ENCODE measurements at places on chromosomes 3 and 15.

DNA sequence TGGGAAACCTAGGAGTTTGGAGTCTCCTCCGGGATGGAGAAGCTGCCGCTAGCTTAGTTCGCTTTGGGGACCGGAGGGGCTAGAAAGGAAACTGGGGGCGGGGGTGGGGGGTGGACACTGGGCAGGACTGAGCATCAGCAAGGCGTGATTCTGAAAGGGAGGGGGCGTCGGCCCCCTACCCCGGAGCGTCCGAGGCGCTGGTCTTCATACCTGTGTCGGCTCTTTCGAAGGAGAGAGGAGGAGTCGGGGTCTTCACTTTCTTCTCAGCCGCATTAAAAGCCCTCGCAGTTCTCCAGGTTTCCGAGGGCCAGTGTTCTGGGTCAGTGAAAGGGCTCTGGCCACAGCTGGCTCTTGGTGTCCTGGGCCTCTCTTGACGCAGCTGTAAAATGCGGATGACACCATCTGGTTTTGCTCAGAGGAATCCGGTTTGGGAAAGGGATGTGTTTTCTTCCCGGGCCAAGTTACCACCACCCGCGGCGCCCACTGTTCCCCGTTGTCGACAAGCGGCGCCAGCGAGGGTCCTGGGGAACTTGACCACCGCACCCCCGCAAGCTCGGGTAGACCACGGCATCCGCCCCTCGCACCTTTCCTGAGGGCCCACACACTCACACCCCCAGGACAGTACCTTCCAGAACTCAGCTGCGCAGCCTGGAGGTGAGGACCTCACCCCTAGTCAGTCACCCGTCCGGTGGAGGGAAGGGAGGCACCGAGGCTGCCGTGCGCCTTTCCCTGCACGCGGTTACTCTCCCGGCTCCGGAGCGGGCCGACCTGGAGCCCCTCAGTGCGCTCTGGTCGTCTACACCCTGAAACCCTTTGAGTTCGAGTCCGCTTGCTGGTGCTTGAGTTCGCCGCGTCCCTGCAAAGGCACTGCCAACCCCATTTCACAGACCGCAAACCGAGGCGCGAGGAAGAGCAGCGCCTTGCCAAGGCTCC, 660 bp downstream of the CCK start:
- peak; percentile 28 for DNase-seq

DNA sequence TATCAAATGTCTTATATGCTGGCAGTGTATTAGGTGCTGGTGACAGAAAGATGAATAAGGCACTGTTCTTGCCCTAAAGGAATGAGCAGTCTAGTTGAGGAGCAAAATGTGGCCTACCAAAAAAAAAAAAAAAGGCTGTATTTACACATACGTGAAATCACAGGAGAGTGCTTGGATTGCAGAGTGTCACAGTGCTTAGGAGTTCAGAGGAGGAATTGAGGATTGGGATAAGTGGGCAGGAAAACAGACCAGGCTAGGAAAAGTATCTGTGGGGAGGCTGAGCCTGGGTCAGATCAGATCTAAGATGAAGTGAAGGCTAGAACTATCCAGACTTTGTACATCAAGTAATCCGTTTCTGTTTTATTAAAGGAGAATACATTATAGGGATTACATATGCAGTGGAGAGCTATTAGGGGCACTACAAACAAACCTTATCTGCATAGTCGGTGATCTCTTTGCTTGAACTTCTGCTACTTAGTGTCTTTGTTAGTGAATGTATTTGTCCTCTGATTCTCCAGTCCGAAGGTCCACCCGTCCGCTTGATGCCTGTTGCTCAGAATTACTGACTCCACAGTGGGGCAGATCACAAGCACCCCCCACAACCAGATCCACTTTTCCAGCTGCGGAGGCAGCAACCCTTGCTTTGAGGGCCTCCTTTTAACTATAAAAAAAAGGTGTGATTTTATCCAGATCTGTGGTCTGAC, 80.0 kb downstream of the FNDC3B start:
- DNase-seq: no peak

GRCh38 chr15:92021792-92022191, 168.3 kb downstream of the SLCO3A1 start:
- DNase-seq: no peak

- DNase-seq: no peak
These were observed 181.1 kb downstream of the GBE1 start for GRCh38 chr3:81580355-81580754.

- peak; percentile 80 for DNase-seq
These were observed 9.6 kb downstream of the OSBPL11 start for GRCh38 chr3:125585595-125586223.

DNA sequence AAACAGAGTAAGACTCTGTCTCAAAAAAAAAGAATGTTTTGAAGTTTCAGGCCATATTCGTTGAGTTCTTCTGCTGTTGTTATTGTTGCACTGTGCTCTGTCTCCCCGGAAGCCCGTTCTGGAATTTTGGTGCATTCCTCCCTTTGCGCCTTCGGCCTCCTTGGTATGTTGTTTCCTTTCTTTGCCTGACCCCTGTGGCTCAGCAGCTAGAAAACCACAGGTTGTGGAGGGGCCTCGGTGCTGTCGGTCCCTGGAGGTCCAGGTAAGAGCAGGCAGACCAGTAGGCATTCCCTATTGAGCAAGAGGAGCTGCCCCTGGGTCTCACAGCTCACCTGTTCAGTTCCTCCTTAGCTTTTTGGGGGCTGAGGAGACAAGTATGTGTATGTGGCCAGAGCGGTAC, 51.0 kb upstream of the DLG1 start:
- no peak for DNase-seq

DNA sequence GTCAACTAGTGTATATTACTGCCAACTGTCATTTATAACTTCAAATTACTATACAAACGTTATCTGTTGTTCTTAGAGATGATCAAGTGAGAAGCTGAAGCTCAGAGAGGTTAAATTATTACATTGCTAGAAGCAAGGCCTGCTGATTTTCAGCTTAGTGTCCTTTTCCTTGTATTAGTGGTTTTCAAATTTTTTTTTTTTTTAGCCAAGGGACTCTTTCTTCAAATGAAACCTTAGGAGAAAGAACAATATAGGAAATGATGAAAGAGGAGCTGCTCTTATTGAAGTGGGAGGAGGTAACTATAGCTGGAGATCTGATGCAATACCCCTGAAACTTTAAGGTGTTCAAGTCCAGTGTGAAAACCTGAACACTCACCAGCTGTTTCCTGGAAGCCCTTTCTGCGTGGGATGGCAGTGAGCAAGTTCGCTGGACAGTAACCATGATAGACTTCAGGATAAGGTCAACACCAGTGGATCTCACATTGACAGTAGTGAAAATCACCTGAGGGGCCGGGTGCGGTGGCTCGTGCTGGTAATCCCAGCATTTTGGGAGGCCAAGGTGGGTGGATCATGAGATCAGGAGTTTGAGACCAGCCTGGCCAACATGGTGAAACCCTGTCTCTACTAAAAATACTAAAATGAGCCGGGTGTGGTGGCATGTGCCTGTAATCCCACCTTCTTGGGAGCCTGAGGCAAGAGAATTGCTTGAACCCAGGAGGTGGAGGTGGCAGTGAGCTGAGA, 376.2 kb downstream of the EDEM1 start:
- DNase-seq: no peak

GRCh38 chr3:197432384-197433127, 123.2 kb downstream of the BDH1 start:
- DNase-seq: no peak

DNA sequence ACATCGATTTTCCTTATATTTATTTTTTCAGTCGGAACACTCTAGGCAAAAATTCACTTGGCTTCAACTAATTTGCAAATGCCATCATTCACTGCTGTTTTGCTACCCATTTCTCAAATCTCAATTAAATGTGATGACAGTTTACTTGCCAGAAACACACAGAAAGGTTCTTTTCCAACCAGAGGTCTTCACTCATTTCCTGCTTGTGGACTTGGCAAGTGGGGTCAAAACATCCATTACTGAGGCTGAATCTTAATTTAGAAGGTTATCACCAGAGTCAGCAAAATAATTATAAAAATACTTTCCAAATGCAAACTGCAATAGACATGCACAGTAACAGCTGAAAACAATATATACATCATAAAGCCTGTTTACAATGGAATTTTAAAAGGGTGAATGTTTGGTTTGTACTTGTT, 625.4 kb upstream of the TBL1XR1 start:
- no peak for DNase-seq

GRCh38 chr3:55564726-55565125, 77.6 kb upstream of the WNT5A start:
- no peak for DNase-seq

GRCh38 chr15:74866090-74866489, 7.1 kb downstream of the SCAMP2 start:
- DNase-seq: peak; percentile 86

GRCh38 chr15:93658026-93658816, 569.2 kb upstream of the RGMA start:
- no peak for DNase-seq

DNA sequence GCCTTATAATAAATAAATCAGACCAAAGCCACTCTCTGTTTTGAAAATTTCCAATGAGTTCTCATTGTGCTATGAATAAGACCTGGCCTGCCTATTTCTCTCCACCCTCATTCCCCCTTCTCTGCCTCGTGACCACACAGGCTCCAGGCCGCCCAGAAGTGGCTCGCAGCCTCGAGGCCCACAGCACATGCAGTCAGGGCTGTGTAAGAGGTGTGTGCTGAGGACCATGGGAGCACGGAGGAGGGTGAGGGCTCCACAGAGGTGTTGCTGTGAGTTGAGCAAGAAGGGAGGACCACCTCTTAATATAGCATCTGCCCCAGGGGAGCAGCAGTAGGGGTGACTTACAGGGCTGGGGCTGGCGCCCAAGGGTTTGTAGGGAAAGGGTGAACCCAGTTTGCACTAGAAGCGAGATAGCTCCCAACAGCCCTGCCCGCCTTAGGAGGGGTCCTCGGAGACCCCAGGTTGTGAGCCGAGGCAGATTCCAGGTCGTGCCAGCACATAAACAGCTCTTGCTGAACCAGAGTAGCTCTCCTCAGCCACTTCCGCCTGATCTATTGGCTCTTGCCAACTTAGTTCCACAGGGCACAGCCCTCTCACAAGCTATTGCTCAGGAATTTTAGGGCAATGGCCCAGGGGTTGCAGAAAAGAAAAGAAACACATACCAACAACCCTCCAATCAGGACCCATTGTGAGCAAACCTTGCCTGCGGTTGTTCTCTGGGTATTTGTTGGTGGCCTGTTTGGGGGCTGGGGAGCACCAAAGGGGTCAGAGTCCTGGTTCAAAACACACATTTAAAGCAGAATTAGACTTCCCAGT, 117.7 kb downstream of the MYLK start:
- no peak for DNase-seq

GRCh38 chr3:116873142-116873541, 163.6 kb downstream of the TUSC7 start:
- no peak for DNase-seq

DNA sequence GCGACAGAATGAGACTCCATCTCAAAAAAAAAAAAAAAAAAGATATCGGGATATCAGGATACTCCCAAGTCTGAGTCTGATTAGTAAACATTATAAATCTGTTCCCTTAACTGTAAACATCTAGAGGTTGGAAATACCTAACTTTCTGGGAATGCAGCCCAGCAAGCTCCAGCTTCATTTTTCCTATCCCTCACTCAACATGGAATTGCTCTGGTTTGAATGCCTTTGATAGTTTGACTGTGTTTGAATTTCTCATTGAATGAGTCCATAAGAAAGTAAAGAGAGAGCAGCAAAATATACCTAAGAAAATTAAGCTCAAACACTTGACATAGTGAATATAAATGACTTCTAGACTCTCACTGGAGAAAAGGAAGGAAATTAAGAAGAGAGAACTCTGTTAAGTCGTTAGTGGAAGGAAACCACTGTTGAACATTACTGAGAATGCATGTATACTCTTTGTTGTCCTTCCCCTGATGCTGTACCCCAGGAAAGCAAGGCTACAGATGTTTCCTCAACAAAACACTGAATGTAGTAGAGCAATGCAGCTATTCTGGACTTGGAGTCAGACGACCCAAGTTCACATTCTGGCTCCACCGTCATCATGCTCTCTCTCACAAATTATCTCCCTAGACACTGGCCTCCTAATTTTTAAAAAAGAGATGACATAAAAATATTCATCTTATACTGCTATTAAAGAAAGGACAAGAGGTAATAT, 62.4 kb downstream of the CD200 start:
- DNase-seq: no peak

GRCh38 chr3:181722156-181722555, 10.4 kb downstream of the SOX2 start:
- no peak for DNase-seq

GRCh38 chr3:30764891-30765290, 129.6 kb downstream of the GADL1 start:
- no peak for DNase-seq

GRCh38 chr3:142211034-142211433, 14.4 kb downstream of the GK5 start:
- DNase-seq: peak; percentile 19

DNA sequence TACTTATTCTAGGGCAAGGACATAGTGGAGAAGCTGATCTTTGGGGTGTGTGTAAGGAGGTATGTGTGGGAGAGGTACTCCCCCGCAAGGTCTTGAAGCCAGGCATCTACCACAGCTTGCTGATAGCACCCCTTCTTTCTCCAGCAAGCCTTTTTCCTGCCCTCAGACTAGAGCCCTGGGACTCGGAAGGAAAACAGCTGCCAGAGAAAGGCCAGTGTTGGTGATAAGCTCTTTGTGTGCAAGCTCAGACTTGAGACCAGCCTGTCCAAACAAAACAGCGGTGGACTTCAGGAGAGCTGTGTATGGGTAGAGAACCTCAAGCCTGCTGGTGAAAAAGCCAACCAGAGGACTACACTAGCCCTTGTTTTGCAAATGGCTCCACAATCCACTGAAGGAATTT, 1028.6 kb downstream of the MCTP2 start:
- no peak for DNase-seq

DNA sequence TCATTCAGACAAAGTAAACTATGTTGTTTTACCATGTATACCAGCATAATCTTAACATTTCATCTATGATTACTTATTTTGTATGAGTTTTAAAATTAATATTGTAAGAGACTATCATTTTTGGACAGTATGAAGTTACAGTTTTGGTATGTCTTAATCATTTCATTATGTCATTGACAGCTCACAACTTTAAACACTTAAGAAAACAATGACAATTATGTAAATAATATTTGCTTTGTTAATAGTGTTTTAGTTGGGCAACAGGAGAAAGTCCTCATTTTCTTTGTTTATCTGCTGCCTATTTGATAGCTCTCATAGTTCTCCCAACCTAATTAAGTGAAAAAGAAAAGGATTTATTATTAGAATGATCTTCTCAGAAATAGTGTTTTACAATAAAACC, 80.2 kb downstream of the MEF2A start:
- DNase-seq: no peak
